ENCODE measurements at places on chromosomes 7 and 10. TPM values are rescaled to one million over a fixed set of nuclear protein-coding genes. Genes with fewer than 3 reads are reported as not detected.
A peak's percentile ranks its signal among the peaks of the same experiment; 100 is the strongest.

DNA sequence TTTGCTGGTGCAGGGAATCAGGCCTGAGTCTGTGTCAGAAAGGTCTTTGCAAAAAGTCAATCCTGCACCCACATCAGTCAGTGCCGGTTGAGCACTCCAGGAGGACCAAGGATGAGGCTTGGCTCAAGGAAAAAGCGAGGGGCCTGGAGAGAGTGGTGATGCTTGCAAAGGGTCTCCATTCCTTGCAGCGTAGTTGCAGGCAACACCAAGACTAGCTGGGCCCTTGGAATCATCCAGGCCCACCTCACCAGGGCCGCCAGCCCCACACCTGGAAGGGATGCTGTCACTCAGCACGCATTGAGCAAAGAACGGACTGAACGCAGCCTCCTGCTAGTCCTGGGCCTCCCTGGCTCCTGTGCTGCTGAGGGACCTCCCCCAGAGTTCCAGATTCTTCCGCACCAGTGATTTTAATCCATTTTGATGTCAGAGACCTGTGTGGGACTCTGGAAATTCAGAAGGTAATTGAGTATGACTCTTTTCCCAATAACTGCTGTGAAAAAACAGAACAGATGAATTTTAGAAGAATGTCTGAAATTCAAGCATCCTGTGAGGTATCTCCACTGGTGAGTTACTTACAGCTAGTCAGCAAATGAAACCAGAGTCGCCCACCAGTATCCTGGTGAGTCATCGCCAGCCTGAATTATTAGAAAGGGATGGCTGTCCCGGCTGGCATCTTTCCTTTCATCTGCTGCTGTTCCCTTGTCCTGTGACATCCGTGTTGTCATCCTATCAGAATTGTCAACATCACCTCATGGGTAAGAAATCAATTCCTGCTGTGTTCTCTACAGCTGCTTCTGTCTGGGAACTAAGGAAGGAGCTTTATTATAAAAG, 150.8 kb upstream of the NPS start:
- no peak for DNase-seq

STEAP4 gene
- 3.7 TPM for total RNA-seq

DNA sequence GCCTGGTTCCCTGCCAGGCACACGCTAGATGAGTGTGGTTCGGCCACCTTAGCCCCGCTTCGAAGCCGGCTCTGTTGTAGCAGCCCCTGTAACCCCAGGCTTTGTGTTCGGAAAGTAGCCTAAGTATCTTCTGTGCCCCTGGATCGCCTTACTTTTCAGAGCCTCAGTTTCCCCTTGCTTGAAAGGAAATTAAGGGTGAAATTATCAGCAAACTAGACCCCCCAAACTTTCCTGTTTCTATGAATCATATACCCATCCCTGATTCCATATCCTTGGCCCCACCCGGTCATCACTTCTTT, 312 bp downstream of the PDCD11 start:
- no peak for DNase-seq

GRCh38 chr7:31129067-31129466, 77.0 kb downstream of the ADCYAP1R1 start:
- no peak for DNase-seq

SCART1 gene
- total RNA-seq: 1.0 TPM

GRID2IP gene
- total RNA-seq: 0.05 TPM

STARD3NL gene
- 9.7 TPM for total RNA-seq

DNA sequence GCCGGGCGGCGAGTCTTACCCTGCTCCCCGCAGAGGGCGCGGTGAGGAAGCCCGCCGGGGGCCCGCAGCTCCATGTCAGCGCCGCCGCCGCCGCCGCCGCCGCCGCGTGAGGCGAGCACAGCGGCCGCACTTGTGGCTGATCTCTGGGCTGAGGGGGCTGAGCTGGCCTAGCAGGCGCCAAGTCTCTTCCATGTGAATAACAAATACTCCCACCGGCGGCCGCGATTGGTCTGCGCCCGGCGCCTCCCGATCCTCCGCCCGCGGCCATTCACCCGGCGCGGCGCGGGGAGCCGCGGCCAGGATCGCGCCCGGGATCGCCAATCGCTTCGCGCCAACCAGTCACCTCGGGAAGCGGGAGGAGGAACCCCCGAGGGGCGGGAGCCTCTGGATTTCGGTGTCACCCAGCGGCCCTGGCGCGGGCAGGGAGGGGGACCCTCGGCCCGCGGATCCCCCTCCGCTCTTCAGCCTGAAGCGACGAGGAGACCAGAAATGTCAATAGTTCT, at the start of gene GRM8:
Gene GRM8 (minus strand): TSS at position 164 of the 503 bp plus-strand sequence.
- DNase-seq: peak; percentile 50

- no peak for DNase-seq
Observed at GRCh38 chr10:132668048-132668394, 117.9 kb downstream of the NKX6-2 start.

DNA sequence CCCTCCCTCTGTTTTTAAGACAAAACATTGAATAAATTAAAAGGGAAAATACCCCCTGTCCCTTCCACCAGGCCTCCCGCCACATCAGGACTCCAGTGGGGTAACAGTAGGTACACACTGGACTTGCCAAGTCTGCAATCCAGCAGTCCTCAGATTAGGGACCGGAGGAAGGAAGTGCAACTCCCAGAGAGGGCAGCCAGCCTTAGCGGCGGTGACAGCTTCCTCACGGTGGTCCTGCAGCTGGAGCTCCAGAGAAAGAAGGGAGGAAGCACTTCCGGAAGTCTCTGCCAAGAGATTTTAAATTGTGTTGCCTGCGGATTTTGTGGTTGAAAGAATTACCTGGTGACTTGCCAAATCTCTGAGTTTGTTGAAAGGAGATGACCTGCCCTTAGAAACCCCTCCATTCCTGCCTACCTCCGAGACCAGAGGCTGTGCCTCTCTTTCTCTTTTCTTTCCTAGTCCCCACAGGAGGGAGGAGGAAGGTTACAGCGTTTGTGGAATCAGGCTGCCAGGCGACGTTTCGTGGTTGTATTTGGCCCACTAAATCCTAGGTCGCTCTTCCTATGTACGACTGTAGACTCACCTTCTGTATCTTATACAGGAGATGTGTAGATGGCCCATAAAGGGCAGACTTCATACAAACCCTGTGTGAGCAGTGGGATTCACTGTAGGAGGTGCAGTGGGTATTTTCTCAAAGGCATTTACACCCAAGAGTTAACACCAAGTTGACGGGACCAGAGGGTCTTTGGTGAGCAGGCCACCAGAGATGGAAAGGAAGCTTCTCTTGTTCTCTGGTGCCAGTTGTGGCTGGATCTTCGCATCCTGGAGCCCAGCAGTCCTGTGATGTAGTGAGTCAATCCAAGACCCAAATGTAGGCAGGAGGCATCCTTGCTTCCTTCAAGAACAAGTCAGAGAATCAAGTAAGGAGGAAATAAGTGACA, 77.9 kb downstream of the INSIG1 start:
- no peak for DNase-seq

DNA sequence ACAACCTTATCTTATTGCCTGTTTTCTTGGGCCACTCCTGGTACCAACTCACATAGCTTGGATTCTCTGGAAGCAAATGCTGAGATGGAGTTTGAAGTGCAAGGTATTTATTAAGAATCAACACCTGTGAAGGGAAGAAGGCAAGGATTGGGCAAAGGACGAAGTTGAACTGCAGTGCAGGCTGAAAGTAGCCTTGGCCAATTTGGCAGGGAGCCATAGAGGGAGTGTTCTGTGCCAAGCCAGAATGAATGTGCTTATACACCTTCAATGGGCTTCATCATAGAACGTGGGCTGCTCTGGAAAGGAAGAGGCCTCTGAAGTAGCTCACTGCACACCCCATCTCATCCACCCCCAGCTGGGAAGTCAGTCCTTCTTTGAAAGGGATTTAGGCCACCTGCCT, 79.8 kb upstream of the IFRD1 start:
- no peak for DNase-seq

CYP2C19 gene
- total RNA-seq: 0.37 TPM

DNA sequence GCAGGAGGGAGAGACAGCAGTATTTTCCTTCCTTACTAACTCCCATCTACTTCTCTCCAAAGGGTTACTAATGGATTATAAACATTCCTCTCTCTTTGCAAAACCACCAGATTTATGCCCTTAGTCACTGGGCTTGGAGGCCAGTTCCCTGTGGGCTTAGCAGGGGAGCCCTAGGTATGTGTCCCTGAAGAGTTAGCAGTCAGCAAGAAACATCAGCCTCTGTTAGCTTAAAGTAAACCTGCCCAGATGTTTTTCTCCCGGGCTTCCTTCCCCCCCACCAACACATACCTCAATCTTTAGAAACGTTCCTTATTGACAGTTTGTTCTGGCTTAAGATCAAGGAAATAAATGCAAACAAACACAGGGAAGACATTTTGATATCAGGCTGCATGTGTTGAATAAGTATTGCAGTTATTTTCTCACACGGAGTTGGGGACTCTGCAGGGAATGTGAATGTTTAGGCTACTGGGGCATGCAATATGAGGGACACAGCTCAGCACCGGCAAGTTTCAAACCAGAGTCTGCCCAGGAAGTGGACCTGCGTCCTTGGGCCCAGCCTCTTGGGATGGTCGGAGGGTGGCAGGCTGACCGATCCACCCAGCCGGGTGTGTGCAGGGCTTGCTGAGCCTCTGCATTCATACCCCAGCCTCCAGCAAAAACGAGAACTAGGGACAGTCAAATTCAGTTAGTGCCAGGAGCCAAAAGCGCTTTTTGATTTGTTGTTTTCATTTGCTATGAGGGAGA, 252.0 kb upstream of the GRB10 start:
- no peak for DNase-seq

DNA sequence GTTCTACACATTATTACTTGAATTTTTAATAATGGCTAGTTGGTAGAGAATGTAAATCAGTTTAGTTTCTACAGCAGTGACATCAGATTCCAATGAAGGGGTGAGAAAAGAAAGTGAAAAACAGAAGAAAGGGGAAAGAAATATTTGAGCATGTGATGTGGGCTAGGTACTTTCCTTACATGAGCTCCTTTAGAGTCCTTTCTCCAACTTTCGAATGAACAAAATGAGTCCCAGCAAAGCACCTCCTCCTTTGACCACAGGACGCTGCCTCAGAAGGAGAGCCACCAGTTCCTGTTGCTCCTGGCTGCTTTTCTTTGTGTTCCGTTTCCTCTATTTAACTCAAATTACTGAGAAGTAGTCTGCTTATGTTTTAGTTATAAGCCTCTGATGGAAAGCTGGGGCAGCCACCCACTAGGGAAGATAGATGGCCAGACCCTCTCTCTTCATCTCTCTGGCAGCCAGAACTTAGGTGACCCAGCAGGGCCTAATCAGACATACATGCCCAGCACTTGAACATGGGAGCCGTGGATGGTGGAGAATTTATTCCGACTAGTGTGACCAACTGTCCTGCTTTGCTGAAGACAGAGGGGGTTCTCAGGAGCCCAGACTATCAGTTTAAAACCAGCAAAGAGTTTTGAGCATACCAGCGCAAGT, 82.4 kb upstream of the NME8 start:
- no peak for DNase-seq

- DNase-seq: no peak
Observed at GRCh38 chr10:86658261-86658741, 4.0 kb downstream of the OPN4 start.

UPK3B gene
- total RNA-seq: 0.33 TPM

- DNase-seq: no peak
Observed at GRCh38 chr7:118202061-118202460, 18.1 kb downstream of the LSM8 start.

PLEKHS1 gene
- total RNA-seq: not detected

GRCh38 chr7:84914598-84914997, 272.3 kb downstream of the SEMA3D start:
- no peak for DNase-seq

- no peak for DNase-seq
Observed at GRCh38 chr10:3831608-3832007, 46.6 kb upstream of the KLF6 start.

DNA sequence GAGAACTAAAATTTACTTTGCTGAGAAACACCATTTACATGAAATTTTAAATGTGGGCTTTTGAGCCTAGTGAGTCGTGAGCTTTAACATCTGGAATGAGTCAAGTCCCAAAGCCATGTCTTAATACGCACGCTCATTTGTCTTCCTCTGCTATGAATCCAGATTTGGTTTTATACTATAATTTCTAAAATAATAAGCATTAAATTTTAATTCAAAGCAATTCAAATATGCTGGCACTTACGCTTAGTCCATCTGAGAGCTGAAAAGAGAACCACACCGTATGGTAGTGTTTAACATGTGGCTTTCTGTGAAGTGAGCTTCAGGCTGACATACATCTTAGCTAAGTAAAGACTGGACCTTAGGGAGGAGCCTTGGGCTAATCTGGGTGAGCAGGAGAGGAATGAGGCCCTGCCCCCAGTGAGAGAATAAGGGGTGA, 52.2 kb downstream of the CUBN start:
- no peak for DNase-seq

ARHGAP21 gene
- total RNA-seq: 30.6 TPM

FFAR4 gene
- total RNA-seq: 0.14 TPM

GRCh38 chr10:20858292-20859124, 38.6 kb downstream of the NEBL start:
- DNase-seq: no peak

DNA sequence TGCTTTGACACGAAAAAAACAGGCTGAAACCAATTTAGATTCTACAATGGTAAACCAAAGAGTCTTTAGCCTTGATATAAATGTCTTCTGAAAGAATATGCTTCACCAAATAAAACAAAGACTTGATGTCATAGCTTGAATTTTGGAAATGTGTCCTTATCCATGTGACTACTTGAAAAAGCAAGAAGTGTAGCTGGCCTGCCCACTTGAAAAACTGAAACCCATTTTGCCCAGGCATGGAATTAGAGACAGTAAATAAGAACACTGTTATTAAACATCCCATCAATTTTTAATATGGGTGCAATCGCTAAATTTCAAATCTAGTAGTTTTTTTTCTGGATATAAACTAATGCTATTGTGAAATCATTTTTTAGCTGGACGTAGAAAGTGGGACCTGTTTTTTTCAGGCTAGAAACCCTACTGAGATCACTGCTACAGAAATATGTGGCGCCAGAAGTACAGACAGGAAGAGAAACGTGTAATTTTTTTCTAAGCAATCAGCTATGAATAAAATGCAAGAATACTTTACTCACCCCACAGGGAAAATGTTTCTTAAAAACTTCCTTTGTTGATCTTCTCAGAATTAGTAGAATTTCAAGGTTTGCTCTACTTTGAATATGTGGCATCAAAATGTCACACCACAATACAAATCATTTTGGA, 56.7 kb downstream of the PIP4K2A start:
- no peak for DNase-seq

DNA sequence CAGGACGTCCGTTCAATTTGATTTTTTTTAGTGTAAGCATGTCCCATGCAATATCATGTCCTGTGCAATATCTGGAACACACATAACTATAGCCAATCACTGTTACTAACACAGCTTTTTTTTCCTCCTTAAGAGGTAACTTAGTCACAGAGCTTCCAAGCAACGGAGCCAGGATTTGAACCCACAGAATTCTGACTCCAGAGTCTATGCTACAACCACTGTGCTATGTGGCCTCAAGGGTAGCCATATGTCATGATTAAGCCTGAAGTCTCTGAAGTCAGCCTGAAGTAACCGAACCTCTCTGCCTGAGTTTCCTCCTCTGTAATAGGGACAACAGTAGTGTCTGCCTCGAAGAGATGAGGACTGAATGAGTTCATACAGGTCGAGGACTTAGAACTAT, 42.2 kb upstream of the TCF7L2 start:
- no peak for DNase-seq
